ENCODE measurements at places on chromosomes 1 and 21. TPM values are rescaled to one million over a fixed set of nuclear protein-coding genes. Genes with fewer than 3 reads are reported as not detected.

The GOLT1A gene
- 4.2 TPM for total RNA-seq

The MPL gene
- not detected for total RNA-seq

The KCNA2 gene
- total RNA-seq, result 0.33 TPM

- no peak overlapping the region for H3K27ac ChIP-seq
- H3K4me3 ChIP-seq, result no peak overlapping the region
- peaks cover 15% of the 10 kb centered on the region for H3K36me3 ChIP-seq
- DNase-seq, result no peak
- H3K4me1 ChIP-seq, result no peaks in the 10 kb centered on the region
Observed at GRCh38 chr1:192974701-192975100, 84.5 kb downstream of the UCHL5 start.

DNA sequence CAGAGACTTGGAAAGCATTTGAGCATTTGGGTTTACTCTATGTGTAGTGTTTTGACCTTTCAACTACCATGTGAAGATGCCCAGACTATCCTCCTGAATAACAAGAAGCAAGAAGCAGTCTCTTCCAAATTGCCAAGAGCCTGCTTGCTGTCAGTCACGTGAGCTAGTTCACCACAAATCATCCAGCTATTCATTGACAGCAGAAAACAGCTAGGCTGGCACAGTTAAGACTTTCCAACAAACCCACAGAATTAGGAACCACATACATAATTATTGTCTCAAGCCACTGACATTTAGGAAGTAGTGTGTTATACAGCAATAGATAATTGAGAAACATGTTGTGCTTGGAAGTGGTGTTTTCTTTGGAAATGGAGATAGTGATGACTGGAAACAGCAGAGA, 1652.0 kb downstream of the NCAM2 start:
- H3K4me3 ChIP-seq, result no peak overlapping the region
- no peak overlapping the region for H3K27ac ChIP-seq
- no peaks in the 10 kb centered on the region for H3K36me3 ChIP-seq
- no peaks in the 10 kb centered on the region for H3K4me1 ChIP-seq
- no peaks in the 10 kb centered on the region for H3K27me3 ChIP-seq

- H3K4me1 ChIP-seq, result no peaks in the 10 kb centered on the region
- H3K4me3 ChIP-seq, result no peak overlapping the region
- no peaks in the 10 kb centered on the region for H3K36me3 ChIP-seq
- DNase-seq, result no peak
Observed at GRCh38 chr1:90486996-90487395, 230.1 kb downstream of the BARHL2 start.

- DNase-seq, result peak; percentile 70
- H3K4me1 ChIP-seq, result no peaks in the 10 kb centered on the region
- H3K36me3 ChIP-seq, result peaks cover 52% of the 10 kb centered on the region
- no peaks in the 10 kb centered on the region for H3K27me3 ChIP-seq
- no peak overlapping the region for H3K4me3 ChIP-seq
Observed at GRCh38 chr1:212368073-212368484, 46.6 kb downstream of the PACC1 start.

DNA sequence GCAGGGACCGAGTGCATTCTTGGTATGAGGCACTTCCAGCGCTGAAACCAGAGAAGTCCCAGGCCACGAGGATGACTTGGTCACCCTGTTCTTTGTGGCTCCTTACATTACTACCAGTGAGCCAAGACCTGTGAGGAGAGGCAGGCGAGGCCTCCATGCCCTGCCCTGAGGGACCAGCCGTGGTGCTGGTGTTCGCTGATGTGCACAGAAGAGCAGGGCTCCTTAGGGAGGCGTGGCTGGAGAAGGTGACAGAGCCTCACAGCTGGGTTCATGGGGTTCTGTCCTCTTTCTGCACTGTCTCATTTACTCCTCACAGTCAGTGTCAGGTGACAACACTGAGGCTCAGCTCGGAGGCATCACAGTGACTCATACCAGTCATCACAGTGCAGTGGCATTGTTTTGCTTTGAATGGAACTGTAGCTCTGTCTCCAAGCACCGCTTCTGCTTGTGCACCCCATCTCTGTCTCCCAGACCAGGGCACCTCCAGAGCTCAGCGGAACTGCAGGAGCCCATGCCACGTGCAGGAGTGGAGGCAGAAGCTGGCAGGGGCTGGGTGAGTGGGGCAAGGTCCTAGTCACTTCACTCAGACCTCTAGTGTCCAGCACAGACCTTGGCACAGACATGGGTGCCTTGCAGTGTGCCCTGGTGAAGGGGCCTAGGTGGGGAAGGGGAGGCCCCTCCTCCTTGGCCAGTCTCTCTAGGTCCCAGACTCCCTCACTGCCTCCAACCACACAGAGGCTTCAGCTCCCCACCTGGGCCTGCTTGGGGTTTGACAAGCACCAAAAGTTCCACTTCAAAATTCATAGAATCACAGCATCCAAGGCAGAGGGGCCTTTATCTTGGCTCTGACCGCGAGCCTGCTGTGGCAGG, 310.9 kb downstream of the MATN1 start:
- H3K36me3 ChIP-seq, result no peaks in the 10 kb centered on the region
- H3K4me3 ChIP-seq, result no peak overlapping the region
- H3K27me3 ChIP-seq, result no peaks in the 10 kb centered on the region
- no peak overlapping the region for H3K27ac ChIP-seq
- no peaks in the 10 kb centered on the region for H3K4me1 ChIP-seq
- DNase-seq, result peak; percentile 10

GRCh38 chr1:17485281-17485680, 45.8 kb upstream of the RCC2 start:
- no peaks in the 10 kb centered on the region for H3K27me3 ChIP-seq
- H3K4me3 ChIP-seq, result no peak overlapping the region
- H3K36me3 ChIP-seq, result peaks cover 2% of the 10 kb centered on the region
- no peak overlapping the region for H3K27ac ChIP-seq
- DNase-seq, result peak; percentile 70
- no peaks in the 10 kb centered on the region for H3K4me1 ChIP-seq

DNA sequence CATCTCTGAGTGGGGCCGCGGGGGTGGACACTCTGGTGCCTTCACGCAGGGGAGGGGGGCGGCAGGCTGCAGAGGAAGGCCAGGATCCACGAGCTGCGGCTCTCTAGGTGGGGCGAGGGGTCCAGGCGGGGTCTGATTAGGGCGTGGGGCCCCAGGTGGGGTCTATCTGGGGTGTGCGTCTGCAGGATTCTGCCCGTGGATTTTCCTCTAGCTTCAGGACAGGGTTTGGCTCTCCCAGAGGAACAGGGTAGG, 6.3 kb downstream of the JMJD4 start:
- H3K36me3 ChIP-seq, result peaks cover 24% of the 10 kb centered on the region
- no peak for DNase-seq
- no peak overlapping the region for H3K27ac ChIP-seq
- H3K4me1 ChIP-seq, result peaks cover 2% of the 10 kb centered on the region

GRCh38 chr1:232472485-232473041, 157.4 kb downstream of the SIPA1L2 start:
- H3K27ac ChIP-seq, result no peak overlapping the region
- H3K27me3 ChIP-seq, result peaks cover 5% of the 10 kb centered on the region
- H3K4me1 ChIP-seq, result peaks cover 12% of the 10 kb centered on the region
- DNase-seq, result no peak
- H3K36me3 ChIP-seq, result no peaks in the 10 kb centered on the region
